SHP77 treated with DMSO at 0.1 percent for 48 hours (cell line): ENCODE measurements at places on chromosomes 7 and 10.

DNA sequence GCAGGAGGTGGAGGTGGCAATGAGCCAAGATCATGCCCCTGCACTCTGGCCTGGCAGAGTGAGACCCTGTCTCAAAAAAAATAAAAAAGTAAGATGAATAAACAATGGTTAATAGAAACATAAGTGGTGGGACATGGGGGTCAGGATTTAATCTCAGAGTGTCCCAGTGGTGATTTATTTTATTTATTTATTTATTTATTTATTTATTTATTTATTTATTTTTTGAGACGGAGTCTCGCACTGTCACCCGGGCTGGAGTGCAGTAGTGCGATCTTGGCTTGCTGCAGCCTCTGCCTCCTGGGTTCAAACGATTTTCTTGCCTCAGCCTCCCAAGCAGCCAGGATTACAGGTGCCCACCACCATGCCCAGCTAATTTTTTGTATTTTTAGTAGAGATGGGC is 482.6 kb upstream of the GALNT17 start:
- DNase-seq: no peak

DNA sequence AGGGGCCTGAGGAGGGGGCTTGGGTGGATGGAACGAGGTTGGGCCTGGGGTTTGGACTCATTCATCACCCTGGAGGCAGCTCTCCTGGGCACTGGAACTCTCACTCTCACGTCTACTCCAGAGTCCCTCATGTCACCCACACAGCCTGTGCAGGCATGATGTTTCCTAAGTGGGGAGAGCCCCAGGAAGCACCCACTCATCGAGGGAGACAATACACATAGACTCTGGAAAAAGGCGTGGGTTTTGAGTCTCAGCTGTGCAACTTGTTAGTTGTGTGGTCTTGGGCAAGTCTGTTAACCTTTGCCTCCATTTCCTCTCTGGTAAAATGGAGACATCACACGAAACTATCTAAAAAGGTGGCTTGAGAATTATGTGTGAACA is 25.9 kb upstream of the RBM20 start:
- DNase-seq: no peak

GRCh38 chr7:155594163-155594732 is 47.9 kb upstream of the CNPY1 start:
- DNase-seq: no peak

DNA sequence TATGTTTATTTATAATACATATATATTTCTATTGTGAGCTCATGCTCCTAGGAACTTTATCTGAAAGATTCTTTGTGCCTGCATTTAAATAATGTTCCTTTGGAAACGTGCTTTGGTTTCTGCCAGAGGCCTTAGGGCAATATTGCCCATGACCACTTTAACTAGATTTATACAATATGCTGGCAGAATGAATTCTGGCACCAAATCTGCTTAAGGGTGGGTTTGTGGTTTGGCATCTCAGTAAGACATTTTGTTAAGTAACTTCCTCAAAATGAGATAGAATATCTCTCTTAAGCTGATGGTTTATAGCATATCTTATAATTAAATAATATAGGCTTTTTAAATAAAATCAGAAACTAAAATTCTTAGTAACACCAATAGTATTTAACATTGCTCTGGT is 252.9 kb downstream of the RNLS start:
- no peak for DNase-seq

GRCh38 chr7:66150471-66150870 is 35.8 kb downstream of the CRCP start:
- no peak for DNase-seq

GRCh38 chr10:89269433-89270152 is 18.0 kb upstream of the LIPA start:
- DNase-seq: no peak

DNA sequence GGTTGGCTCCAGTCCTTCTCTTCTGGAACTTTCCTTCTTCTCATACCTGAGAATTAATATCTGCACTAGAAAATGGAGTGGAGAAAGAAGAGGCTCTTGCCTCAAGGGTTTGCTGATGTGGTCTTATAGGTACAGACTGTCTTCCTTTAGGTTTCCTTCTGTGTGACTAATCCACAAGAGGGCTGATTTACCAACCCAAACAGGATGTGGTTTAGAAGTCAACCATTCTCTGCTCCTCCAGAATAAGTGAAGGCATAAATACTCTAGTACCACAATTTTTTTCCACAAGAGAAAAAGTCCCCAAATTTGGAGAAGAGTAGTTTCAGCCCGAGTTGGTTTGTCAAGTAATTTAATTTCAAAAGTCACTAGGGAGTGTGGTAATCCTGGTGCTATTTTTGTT is 85.8 kb downstream of the NRP1 start:
- no peak for DNase-seq
